NCI-H2171 (cell line): ENCODE measurements at places on chromosomes 12 and 14.
A peak's percentile ranks its signal among the peaks of the same experiment; 100 is the strongest.

DNA sequence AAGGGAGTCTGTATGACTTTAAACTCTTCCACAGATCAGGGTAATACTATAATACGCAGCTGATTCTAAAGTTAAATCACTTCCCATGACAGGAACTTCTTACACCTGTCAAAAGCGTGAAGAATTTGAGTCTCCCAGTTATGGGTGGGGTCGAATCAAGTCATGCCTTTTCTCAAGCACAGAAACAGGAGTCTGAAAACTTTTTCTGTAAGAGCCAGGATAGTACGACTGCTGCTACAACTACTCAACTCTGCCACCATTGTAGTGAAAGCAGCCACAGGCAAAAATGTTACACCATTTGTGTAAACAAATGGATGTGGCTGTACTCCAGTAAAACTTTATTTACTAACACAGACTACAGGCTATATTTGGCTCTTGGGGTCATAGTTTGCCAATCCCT is 90.3 kb downstream of the DUSP6 start:
- no peak for DNase-seq

GRCh38 chr12:22082190-22082701 is 36.2 kb downstream of the CMAS start:
- DNase-seq: no peak

- DNase-seq: no peak
Observed at GRCh38 chr14:22379727-22380126, 209.3 kb downstream of the DAD1 start.

- DNase-seq: no peak
Observed at GRCh38 chr12:3302401-3303041, 188.5 kb upstream of the PRMT8 start.

GRCh38 chr12:20525064-20525610 is 156.8 kb downstream of the PDE3A start:
- DNase-seq: no peak

DNA sequence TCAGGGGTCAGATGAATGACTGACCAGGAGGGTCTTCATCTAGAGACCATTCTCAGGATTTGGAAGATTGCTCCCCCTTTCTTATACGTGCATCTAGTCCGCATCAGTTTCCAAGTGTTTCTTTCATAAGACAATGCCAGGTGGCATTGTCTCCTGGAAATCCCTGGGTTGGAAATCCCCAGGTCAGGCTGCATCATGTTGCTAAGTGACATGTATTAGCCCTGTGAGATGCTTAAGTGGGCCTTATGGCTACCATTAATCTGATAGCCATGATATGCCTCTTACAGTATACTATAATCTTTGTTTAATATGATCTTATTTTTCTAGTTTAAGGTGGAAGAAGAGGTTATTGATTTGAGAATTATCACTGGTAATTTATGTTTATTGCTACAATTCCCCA is 92.8 kb downstream of the DIO3 start:
- no peak for DNase-seq

- no peak for DNase-seq
Observed at GRCh38 chr14:41986700-41987099, 380.0 kb downstream of the LRFN5 start.

DNA sequence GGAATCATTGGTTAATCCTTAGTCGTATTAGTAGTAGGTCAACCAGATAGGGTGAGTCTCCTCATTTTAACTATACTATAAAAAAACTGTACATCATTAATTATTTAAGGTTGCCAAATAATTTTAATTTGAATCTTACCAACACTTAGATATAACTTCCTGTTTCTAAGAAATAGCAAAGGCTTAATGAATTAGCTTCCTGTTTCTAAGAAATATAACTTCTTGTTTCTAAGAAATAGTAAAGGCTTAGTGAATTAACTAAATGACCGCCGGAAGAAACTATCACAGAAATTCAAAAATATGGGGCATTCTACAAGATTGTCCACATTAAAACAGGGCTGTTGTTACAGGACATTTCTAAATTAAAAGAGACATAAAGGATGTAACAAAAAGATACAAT is 392.9 kb upstream of the FOXG1 start:
- DNase-seq: no peak

DNA sequence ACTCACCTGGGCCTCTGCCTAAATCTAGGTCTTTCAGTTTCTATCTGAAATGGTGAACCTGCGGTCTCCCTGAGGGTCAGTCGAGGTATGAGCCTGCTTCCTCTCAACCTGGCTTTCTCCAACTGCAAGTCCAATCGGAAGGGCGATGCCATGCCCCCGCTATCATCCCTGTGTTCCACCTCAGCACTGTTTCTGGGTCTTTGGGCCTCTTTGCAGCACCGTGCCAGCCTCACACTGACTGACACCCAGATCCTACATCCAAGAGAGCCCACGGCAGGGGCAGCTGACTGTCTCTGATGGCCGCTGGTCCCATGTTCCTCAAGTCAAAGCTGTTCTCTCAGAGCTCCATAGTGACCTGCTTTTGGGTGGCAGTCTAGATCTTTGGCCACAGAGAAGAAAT is 120.7 kb downstream of the PAPOLA start:
- DNase-seq: no peak

DNA sequence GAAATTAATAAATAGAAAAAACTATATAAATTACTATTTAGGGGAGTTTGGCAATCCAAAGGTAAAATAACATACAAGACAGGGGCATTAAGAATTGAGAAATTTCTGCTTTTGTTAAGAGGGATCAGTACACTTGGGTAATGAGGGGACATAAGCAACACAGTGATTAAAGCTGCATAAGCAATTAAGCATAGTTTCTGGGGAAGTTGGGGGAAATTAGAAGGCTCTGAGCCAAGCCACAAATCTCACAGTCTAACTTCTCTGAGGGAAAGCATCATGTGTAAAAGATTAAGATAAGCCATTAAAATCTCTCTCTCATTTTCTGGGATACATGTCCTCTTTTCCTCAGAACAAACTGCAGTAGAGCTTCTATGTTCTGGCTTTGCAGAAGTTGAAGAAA is 533.9 kb upstream of the LRFN5 start:
- no peak for DNase-seq

GRCh38 chr12:43097471-43097870 is 454.5 kb downstream of the ADAMTS20 start:
- no peak for DNase-seq

GRCh38 chr12:129659961-129660622 is 243.7 kb downstream of the TMEM132D start:
- no peak for DNase-seq

GRCh38 chr12:108260039-108260438 is 79.1 kb downstream of the CMKLR1 start:
- no peak for DNase-seq

DNA sequence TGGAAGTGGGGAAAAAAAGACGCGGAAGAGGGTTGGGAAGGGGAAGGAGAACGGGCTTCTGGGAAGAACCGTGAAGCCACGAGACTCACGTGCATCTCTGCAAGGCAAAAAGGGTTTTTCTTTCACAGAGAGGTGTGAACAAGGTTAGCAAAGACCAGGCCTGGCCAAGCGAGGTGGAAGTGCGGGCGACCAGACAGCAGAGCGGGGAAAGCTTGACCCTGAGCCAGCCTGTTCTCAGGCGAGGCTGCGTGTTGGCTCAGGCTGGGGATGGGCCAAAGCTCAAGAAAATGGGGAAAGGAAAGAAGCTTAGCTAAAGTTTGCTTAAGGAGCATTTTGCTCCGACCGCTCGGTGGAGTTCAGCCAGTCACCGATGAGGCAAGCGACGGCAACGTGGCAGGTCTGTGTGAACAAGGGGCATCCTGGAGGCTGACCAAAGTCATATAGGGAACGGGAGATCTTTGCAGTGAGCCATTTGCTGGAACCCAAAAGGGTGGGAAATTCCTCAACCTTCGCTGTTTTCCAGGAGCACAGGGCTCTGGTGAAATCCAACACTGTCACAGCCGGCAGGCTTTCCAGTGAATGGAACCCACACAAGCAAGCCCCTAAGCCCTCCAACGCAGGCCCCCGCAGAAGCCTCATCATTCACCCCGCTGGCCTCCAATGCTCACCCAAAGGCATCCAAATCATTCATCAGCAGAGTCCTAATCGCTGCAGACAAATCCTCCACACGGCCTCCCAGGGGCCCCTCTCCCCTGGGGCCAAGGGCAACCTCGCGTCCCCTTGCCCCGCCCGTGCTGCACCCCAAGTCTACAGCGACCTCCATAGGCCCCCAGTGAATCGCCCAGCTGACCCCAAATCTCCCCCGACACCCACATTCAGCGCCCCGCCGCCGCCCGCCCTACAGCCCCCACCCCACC is 754 bp downstream of the ZNF605 start:
- peak; percentile 42 for DNase-seq

DNA sequence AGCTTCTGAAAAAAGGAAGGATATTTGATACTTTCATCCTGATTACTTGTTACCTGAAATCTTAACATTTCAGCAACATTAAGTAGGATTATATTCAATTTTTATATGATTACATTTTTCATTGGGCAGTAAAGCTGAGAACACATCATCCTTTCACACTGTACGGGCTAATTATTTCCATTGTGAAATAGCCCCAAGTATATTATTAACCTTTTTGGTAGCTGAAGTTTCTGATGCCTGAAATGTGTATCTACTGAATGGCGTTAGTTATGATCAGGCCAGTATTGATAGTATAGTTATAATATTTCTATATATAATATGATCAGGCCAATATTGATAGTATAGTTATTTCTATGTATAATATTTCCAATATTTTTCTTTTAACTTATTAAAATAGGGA is 10.1 kb downstream of the SPATS2 start:
- no peak for DNase-seq

- DNase-seq: no peak
Observed at GRCh38 chr12:45934956-45935355, 55.4 kb downstream of the SCAF11 start.

DNA sequence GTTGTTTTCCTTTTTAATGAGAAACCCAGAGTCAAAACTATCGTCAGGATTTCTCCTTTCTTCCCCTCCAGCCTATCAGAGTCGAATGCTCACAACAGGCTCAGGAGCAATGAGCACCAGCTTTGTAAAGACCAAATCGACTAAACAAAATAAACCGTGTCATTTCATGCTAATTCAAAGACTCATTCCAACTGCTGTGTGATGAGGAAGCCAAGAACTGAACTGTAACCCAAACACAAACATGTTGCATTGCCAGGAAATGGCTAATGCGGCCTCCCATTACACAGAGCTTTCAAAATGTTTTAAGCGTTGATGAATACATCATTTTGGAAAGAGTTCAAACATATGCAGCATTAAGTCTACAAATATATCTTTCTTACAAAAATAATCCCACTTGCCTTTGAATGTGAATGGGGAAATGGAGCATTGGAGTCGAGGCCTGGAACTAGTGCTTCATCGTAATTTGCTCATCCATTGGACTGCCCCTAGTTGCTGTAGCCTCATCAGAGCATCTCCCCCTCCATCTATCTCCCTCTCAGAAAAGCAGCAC is 349.5 kb downstream of the GXYLT1 start:
- DNase-seq: no peak

DNA sequence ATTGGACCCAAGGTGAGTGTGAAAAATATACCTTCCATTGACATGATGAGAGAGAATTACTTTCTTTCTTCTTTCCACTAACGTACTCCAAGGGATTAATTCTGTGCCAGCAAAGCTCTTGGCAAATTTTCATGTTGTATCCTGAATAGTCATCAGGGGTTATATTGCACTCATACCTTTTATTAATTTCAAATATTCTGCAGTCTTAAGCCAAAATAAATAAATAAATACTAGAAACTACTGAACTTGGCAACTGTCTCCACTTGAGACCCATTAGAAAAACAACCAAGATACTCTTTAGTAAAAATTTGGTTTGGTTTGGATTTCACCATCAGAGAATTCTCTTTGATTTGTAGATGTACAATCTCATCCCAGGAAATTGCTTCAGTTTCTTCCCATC is 22.1 kb upstream of the CLEC14A start:
- DNase-seq: no peak

DNA sequence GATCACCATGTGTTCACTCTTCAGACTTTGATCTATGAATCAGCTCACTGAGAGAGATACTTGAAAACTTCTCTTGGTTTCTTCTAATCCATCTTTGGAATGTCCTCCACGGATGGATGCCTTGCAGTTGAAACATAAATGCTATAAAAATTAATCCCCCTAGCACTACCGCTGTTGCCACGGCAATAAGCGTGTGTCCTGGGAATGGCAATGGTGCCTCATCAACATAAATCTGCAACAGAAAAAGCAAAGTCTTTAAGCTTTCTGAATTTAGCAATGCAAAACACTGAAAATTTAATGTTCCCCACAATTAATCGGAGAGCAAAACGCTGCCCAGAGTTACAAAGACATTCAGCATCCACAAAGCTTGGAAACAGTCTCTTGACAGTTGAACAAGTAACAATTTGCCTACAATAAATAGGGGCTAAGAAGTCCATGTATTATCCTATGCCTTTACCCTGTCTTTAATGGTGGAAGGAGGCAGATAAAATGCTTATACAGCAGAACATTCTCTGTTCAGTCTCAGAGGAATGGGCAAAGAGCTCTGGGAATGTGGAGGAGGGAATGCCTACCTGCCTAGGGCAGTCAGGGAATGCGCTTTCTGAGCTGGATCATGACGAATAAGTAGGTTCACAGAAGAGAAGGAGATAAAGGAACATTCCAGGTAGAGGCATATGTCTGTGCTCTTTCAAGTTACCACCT is 70.9 kb upstream of the PPP4R3A start:
- DNase-seq: no peak

DNA sequence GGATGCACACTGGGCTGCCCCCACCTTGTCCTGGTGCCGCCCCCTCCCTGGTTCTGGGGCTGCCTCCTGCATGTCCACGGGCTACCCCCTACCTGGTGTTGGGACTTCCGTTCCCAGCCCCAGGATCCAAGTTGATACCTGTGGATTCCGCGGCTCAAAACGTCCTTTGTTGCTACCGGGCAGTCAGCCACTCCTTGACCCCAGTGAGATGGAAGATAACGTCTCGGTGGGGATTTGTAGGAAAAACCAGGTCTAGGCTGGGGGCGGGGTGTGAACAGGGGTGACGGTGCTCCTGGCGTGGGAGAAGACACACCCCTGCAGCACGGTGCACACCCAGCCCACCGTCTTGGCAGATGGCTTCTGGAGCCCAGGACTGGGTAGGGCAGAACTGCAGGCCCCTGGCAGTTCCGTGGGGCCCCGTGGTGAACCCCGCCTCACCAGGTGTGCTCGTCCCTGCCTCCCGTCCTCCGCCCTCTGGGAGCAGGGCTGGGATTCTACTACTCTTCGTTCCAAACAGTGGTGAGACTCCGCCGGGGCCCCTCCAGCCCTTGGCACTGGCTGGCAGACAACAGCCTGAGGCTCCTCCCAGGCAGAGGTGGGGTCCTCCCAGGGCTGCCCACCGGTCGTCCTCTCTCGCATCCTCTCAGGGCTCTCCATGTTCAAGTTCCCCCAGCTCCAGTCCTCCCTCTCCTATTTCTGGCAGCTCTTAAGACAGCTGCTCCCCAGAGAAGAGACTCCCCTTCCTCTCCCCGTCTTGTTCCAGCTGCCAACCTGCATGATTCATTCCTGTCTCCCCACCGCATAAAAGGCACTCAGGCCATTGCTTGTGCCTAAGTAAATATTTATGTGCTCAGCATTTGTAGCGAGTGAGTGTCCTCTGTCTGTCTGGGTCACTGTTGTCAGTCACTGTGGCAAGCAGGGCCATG is 75.5 kb downstream of the FBXL14 start:
- peak; percentile 78 for DNase-seq
